Cardiac muscle cell (in vitro differentiated cells and primary cell): ENCODE measurements at places on chromosomes 5 and 9. TPM values are rescaled to one million over a fixed set of nuclear protein-coding genes. Genes with fewer than 3 reads are reported as not detected.

Gene PCDHGB1
- total RNA-seq: 1.8 and 3.7 TPM in 2 replicates

Gene SOHLH1
- not detected in 2 replicates for total RNA-seq

Gene COL27A1
- 19.2 and 19.3 TPM in 2 replicates for total RNA-seq

Gene FOXD4
- total RNA-seq: 0.81 and 1.5 TPM in 2 replicates

Gene FGF1
- 0.81 TPM in 1 of 2 replicates, not detected in the other for total RNA-seq

Gene PCDHB3
- 5.6 and 8.9 TPM in 2 replicates for total RNA-seq

Gene TRIO
- 74.3 and 104 TPM in 2 replicates for total RNA-seq

Gene ARL15
- total RNA-seq: 27.4 and 31.6 TPM in 2 replicates

Gene IL33
- not detected in 2 replicates for total RNA-seq

Gene PCDHA1
- 0.25 TPM in 1 of 2 replicates, not detected in the other for total RNA-seq

Gene NFIL3
- total RNA-seq: 16.8 and 19.7 TPM in 2 replicates

Gene FAM81B
- total RNA-seq: not detected in 2 replicates

Gene FSD1L
- 4.3 and 8.8 TPM in 2 replicates for total RNA-seq

Gene CARD9
- total RNA-seq: 0.46 and 2.1 TPM in 2 replicates

Gene FOXD4L5
- total RNA-seq: 0.27 TPM in 1 of 2 replicates, not detected in the other

Gene DDX4
- total RNA-seq: not detected in 2 replicates

Gene LCN10
- total RNA-seq: 0.63 TPM in 1 of 2 replicates, not detected in the other

Gene PCDHA9
- 1.6 and 2.2 TPM in 2 replicates for total RNA-seq

Gene TESK1
- 32.4 and 42.5 TPM in 2 replicates for total RNA-seq

Gene C5orf46
- not detected in 2 replicates for total RNA-seq

Gene ADAMTS19
- 69.6 and 111 TPM in 2 replicates for total RNA-seq

Gene IRX2
- total RNA-seq: 112 and 122 TPM in 2 replicates

Gene SPATA31C1
- not detected in 2 replicates for total RNA-seq

Gene CDH10
- total RNA-seq: 1.6 and 4.6 TPM in 2 replicates

Gene HOMER1
- total RNA-seq: 18.1 and 28.0 TPM in 2 replicates

Gene PTGES
- 1.4 and 1.9 TPM in 2 replicates for total RNA-seq

Gene SLC46A2
- total RNA-seq: not detected in 2 replicates
